ENCODE measurements at places on chromosomes 4 and X.

DNA sequence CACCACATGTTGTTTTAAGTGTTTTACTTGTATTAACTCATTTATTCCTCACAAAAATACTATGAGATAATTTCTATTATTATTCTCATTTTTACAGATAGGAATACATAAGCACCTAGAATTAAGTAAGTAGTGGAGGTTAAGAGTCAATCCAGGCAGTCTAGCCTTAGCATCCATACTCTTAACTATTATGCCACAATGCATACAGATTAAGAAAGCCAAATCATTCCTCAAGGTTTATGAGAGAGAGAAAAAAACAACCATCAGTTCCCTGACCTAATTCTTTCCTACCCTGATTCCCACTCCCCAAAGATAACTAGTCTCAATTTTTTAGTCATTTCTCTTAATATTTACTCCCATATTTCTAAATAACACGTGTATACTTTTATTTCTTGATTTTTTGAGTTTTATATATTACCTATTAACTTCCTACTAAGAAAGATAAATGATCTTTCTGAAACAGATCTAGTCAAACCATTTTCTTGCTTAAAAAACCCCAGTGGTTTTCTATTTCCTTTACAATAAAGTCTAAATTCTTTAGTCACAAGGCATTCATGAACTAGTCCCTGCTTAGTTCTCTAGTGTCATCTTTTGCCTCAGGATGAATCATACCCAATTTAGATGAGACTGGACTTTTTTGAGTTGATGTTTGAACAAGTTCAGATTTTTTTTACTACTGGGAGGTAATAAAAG is 16.0 kb downstream of the UBA6 start:
- H3K36me3 ChIP-seq: peaks cover 45% of the 10 kb centered on the region
- no peak overlapping the region for H3K4me3 ChIP-seq
- peaks cover 35% of the 10 kb centered on the region for H3K4me1 ChIP-seq
- H3K27me3 ChIP-seq: no peaks in the 10 kb centered on the region
- peak overlapping the region; percentile 75 for H3K27ac ChIP-seq

GRCh38 chrX:132615391-132616131 is 126.7 kb upstream of the MBNL3 start:
- no peak overlapping the region for H3K27ac ChIP-seq
- H3K4me3 ChIP-seq: no peak overlapping the region
- no peaks in the 10 kb centered on the region for H3K27me3 ChIP-seq

DNA sequence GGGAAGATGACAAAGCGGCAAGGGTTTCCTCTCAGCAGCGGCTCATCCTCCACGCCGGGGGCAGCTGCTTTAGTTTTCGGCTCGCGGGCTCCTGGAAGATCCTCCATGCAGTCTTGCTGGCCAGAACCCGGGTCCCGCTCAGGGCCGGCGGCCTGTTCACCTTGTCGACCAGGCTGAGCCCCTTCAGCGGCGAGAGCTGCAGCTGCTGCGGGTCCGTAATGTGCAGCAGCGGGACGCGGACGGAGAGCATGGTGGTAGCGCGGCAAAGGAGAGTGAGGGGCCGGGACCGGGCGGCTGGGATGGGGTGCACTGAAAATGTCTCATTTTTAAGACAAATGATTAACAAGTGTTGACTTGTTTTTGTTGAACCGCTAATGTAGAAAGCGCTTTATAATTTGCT is 33.2 kb downstream of the EFHC2 start:
- H3K36me3 ChIP-seq: no peaks in the 10 kb centered on the region
- H3K27me3 ChIP-seq: no peaks in the 10 kb centered on the region
- no peak overlapping the region for H3K27ac ChIP-seq
- H3K4me3 ChIP-seq: no peak overlapping the region

GRCh38 chr4:105128208-105128607 is 18.5 kb upstream of the TET2 start:
- no peak overlapping the region for H3K4me3 ChIP-seq
- no peaks in the 10 kb centered on the region for H3K4me1 ChIP-seq
- peaks cover 2% of the 10 kb centered on the region for H3K27me3 ChIP-seq
- no peak overlapping the region for H3K27ac ChIP-seq
- no peak for DNase-seq
- H3K36me3 ChIP-seq: no peaks in the 10 kb centered on the region
